ENCODE measurements at places on chromosomes 3 and 15. TPM values are rescaled to one million over a fixed set of nuclear protein-coding genes. Genes with fewer than 3 reads are reported as not detected.

- no peak for DNase-seq
Observed at GRCh38 chr3:194014756-194015155, 121.2 kb upstream of the HES1 start.

DNA sequence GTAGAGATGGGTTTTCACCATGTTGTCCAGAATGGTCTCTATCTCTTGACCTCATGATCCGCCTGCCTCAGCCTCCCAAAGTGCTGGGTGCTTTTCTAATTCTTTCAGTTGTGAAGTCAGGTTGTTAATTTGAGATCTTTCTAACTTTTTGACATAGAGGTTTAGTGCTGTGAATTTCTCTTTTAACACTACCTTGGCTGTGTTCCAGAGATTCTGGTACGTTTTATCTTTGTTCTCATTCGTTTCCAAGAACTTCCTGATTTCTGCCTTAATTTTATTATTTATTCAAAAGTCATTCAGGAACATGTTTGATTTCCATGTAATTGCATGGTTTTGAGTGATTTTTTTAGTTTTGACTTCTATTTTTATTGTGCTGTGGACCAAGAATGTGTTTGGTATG lies 63.5 kb upstream of the CCDC54 start:
- no peak for DNase-seq

DNA sequence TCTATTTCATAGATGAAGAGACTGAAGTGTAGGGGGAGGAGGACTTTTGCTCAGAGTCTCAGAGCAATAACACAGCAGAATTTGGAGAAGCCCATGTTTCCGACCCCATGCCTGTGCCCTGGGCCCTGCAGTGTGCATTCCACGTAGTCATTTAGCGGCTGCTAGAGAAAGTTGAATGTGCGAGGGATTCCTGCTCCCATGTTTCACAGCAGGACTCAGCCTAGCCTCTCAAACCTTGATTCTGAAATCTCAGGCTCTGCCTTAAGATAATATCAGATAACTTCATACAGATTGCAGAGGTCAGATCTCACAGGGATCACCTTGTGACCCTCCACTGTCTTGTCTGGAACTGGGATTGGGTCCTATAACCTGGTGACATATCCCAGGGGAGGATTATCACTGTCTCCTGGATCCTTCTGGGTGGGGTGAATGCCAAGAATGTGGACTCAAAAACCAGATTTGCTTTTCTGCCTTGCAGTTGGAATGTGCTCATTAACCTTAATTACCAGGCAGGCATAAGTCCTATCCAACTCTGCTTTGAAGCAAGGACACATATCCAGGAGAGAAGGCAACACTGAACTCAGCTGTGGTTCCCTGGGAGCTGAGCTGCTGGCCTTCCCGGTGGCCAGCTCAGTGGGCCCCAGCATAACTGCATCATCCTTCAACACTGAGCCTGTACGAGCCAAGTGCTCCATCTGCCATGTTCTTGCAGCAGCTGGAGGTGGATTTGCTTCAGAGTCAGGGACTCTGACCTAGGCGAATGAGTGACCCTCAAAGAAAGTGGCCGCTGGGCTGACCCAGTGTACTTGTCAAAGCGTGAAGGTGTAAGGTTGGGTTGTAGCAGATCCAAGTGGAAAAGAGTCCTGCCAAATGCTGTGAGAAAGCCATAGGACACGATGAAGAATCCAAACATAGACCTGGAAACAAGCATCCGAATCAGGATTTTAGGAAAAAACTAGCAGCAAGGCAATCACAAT lies 43.0 kb downstream of the CTXND1 start:
- no peak for DNase-seq

DNA sequence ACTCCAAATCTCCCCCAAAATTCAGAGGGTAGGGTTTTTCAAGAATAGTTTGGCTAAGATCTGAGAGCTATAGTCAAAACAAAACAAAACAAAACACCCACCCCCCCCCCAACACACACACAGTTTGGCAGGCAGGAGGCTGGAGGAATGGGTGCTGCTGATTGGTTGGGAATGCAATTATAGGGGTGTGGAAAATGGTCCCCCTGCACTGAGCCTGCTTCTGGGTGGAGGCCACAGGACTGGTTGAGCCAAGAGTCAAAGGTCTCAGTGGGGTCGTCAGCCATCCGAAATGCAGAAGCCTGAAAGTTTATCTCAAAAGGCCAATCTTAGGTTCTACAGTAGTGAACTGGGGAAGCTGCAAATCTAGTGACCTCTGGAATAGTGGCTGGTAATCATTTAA lies 2.5 kb upstream of the HACD2 start:
- no peak for DNase-seq

DNA sequence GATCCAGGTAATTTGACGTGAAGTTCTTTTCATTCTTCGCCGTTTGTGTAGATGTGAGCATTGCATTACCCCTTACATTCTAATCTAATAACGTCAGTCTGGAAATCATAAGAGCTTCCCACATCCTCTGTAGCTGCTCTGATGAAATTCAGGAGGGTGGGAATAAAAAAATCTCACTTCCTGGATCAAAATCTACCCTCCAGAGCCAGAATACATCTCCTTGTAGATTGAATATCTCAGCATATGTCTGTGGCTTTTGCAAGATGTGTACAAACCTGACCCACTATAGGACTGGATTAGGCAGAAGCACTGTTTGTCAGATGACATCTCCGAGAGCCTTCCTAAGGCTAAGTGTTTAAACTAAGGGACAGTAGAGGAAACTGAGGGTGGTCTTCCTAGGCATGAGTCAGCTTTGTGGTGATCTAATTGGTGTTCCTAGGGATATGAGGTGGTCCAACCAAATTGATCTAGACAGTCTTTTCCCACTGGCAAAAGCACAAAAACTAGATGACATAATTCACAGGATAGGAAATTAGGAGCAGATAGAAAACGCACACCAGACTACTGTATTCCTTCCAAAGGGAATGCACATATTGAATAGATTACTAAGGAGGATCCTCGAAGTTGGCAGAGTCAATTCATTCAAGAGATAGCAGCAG lies 216.3 kb upstream of the LRTM1 start:
- no peak for DNase-seq

IMP3 gene
- 77.8 TPM for total RNA-seq

LRRIQ4 gene
- total RNA-seq = 0.27 TPM
